CD4-positive, alpha-beta T cell treated with Interferon alpha-2 for 1 hour (primary cell): ENCODE measurements at places on chromosomes 16 and 17.

- DNase-seq: no peak
These were observed 40.1 kb downstream of the CPNE2 start for GRCh38 chr16:57132470-57132869.

DNA sequence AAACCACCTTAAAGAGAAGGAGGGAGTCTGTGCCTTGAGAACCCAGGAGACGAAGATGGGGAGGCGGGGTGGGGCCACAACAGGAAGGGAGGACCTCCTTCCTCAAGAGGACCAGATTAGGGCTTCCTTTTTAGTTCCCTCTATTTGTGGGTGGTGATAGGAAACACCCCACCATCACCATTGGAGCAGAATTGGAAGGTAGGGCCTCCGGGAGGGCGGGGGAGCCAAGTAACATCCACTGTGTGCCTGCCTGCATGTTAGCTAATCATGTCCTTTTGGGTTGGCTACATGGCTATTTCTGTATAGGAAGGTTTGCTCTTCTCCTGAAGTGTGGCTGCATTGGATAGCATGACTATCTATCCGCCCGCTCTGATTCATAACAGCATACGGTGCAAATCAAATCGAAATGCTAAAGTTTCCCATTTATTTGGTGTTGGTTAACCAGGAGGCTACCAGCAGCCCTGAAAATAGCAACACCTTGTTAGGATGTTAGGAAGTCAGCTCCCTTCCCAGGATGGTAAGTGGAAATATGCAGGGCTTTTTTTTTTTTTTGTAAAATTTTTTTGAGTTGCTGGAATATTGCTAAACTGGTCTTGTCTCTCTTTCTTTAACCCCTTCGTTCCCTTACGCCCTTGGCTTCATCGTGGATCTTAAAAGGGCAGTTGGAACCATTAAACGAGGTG lies 4.2 kb downstream of the SYT17 start:
- DNase-seq: no peak

DNA sequence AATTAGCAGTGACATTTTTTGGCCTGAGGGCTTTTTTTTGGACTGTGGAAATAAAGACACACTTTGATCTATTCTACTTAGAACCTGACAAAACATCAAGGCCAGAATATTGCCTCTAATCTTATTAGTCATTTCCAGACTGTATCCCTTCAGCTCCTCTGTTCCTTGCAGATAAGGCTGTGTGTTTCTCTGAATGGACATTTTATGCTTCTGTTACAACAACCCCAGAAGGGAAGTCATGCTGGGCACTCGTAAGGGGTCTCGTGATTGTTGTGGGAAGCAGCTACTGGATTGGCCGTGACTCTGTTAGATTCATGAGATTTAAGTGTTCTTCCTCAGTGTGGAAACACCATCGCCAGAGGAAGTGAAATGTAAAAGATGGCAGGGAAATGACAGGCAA lies 31.6 kb upstream of the HS3ST2 start:
- DNase-seq: no peak

DNA sequence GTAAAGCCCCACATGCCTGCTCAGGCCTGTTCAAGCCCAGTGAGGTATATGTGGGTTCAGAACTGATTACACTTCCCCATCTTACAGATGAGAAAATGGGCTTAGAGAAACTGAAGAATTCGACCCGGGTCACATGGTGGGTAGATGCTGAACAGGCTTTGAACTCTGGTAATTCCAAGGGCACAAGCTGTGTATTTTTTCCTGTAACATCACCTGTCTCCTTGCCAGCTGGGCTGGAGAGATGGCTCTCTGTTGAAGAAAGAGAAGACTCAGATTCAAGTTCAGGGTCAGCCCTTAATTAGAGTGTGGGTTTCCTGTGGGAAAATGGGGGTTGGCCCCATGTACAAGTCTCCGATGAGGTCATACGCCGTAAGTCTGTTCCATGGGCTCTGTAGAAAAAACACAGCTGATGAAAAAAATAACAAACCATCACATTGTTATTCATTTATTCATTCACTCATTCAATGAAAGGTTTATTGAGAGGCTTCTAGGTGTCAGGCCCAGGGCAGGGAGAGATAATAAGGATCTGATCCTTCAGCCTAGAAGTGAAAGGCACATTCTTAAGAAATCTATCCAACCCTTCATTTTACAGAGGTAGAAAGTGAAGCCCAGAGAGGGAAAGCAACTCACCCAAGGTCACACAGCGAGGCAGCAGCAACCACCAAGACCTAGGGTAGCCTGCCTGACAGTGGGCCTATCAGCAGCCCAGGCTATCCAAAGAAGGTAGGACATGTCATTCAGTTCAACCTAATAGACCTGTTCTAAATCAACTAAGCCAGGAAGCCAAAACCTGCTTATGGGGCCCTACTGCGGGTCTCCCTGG lies 482.8 kb downstream of the SOX9 start:
- no peak for DNase-seq

DNA sequence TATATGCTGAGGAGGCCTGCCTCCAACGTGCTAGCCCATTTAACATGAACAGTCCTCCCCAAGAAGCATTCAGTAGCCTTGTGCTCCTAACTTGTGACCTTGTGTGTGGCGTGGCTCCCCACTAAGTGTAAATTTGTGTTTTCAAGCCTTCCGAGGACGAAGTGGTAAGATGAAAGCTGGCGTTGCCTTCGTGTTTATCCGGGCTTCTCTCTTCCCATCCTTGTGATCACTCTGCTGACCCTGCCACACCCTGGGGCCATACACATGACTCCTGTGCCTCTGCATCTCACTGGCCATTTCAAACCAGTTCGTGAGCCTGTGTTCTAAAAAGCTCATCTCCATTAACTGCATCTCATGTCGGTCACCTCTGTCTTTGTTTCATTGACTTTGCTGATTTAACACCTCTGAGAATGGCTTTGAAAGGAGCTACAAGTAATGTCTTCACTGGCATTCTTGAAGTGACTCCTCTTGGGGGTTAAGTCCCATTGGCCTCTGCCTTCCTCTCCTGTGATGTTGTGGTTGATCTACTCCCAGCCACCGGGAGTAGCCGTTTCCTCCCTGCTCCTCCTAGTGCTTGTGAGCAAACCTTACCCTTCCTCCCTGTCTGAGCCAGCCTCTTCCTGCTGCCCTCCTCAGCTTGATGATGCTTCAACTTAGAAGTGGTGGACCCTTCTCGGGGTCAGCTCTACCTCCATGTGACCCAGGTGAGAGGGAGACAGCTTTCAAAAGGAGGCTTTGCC lies 27.4 kb upstream of the NAGLU start:
- no peak for DNase-seq

DNA sequence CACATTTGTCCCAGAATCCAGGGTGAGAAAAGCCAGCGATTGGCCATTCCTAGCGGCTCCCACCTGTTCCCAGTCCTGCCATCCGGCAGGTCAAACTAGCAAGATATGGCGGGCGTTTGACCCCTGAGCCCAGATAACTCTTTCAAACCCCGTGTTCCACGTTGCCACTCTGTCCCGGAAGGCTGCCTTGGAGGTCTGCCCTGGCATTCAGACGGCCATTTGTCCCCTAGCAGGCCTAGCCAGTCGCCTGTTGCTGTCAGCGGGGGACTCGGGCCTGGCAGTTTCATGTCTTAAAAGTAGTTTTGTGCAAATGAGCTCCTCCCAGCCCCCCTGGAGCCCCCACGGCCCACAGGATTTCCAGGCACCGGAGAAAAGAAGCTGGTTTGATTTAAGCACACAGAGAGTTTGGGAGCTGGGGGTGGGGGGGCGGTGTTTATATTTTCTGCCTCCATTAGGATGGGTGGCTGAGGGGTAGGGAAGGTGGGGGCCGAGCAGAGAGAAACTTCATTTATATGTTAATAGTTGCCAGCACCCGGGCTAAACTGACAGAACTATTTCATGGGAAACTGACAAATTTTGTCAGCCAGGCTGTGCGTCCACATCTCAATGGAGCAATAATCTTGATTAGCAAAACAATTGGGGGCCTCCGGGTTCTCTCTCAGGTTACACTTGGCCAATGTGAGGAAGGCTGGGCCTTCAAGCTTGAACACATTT lies 240.9 kb upstream of the SALL1 start:
- DNase-seq: no peak

GRCh38 chr16:56426585-56426984 lies 1.2 kb upstream of the AMFR start:
- no peak for DNase-seq

DNA sequence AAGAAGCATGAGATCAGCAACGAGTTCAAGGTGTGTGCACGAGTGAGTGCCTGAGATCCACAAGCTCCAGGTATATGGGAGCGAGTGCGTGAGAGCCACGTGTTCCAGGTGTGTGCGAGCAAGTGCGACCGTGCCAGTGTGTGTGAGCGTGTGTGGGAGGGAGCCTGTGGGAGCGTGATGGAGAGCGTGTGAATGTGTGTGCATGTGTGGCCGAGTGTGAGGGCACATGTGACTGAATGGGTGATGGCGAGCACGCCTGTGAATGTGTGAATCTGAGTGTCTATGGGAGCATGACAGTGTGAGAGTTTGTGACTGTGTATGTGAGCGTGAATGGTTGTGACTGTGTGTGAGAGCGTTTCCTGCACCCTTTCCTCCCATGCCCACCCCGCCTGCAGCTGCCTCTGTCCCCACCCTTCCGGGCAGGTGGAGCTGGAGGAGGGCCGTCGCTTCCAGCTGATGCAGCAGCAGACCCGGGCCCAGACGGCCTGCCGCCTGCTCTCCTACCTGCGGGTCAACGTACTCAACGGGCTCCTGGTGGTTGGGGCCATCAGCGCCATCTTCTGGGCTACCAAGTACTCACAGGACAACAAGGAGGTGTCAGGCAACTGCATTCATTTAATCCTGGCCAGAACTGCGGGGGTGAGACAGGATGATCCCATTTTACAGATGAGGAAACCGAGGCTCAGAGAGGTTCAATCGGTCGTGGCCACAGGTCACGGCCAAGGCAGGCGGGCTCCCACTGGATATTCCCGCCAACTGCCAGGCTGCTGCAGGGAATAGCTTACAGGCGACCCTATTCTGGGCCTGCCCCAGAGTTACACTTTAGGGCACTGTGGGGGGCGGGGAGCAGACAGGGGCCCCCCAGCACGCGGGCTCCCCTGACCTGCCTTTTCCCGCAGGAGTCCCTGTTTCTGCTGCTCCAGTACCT lies 3.7 kb downstream of the TMC8 start:
- DNase-seq: peak; percentile 90

GRCh38 chr17:36183001-36183971 lies 6.8 kb upstream of the TBC1D3B start:
- no peak for DNase-seq

DNA sequence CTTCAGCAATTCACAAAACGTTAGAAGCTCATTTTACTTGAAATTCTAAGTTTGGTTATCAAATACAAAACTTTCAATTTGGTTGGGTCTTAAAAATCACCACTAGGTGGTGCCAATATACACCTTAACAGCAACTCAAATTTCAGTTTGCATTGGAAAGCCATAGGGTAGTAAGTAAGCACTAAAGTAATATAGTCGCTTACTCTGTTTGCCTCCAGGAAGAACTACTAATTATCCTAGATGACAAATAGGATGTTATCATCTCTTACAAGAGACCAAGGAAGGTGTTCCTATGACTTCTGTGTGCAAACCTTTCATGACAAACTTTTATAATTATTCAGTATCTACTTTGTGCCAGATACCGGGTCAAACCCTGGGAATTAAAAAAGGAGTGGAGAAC lies 93.3 kb downstream of the MYO1D start:
- peak; percentile 63 for DNase-seq

- no peak for DNase-seq
These were observed 9.7 kb downstream of the CDH13 start for GRCh38 chr16:82636485-82636884.

- DNase-seq: no peak
These were observed 27.5 kb downstream of the ASPA start for GRCh38 chr17:3503285-3503684.

DNA sequence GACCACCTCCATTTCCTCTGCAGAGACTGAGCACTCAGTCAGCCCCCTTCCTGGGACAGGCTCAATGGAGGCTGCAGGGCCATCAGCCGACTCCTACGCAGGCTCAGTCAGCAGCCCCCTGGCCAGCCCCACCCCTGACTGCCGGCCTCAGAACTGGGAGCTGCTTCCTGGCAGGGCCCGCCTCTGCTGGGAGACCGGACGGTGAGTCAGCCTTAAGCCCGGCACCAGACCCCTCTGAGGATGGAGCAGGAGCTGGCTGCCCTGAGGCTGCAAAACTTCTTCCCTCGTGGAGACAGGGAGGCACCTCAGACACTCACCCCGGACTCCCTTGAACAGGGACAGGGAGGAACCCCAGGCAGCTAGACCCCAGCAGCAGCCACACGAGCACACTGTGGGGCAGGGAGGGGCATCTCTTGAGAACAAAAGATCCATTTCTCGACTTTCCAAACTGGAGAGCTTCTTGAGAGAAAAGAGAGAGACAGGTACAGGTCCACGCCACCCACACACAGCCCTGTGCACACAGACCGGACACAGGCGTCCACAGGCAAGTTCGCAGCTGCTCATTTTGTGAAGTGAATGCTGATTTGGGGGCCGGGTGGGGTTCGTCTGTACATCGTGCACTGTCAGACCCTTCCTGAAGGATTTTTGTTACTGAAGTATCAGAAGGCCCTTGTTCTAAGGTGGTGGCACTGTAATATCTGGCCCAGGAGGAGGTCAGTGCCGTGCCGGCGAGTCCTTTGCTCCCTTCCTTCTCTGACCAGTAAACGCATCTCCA lies 1.3 kb upstream of the TUBB3 start:
- no peak for DNase-seq

DNA sequence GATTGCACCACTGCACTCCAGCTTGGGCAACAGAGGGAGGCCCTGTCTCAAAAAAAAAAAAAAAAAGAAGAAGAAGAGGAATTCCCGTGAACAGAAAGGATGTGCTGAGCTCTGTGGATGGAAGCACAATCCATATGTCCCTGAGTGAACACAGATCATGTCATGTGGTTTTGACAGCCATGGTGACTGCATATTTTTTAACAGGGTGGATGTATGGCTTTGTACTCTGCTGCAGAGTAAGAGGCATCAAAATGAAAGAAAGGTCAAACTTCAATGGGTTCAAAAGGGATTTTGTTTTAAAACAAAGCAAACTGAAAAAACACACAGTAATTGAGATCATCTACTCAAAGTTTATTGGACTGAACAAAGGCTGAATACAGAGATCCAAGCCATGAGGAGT lies 31.5 kb downstream of the MXRA7 start:
- DNase-seq: no peak

GRCh38 chr16:19499481-19499880 lies 22.4 kb downstream of the GDE1 start:
- no peak for DNase-seq

GRCh38 chr17:17412326-17412725 lies 64.5 kb upstream of the MED9 start:
- no peak for DNase-seq

- DNase-seq: no peak
These were observed 154.8 kb upstream of the FOXF1 start for GRCh38 chr16:86355531-86355930.

GRCh38 chr17:73550556-73550955 lies 93.7 kb downstream of the SDK2 start:
- DNase-seq: no peak

DNA sequence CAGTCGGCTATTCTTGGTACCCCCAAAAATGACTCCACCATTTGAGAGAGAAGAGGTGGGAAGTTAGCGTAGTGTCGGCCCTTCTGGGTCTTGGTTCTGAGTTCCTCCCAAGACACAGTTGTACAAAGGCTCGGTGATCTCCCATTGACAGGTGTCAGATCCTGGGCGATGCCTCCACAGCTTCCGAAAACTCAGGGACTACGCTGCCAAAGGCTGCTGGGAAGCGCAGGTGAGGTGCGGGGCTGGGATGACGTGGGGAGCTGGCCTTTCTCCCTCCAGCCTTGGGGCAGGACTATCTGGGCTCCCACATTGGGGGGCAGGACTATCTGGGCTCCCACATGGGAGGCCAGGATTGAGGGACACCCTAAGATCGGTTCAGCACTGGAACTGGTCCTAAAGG lies 10.4 kb downstream of the CCNF start:
- no peak for DNase-seq

- DNase-seq: no peak
These were observed 99.9 kb downstream of the EFCAB13 start for GRCh38 chr17:47423406-47424295.
